Right atrium auricular region (tissue), 2 donors: ENCODE measurements at places on chromosomes 16 and 17. TPM values are rescaled to one million over a fixed set of nuclear protein-coding genes. Genes with fewer than 3 reads are reported as not detected.

The KRT36 gene
- not detected for total RNA-seq

The NAA60 gene
- 29.1 TPM for total RNA-seq

The MMP15 gene
- total RNA-seq, result 36.9 TPM

The KRTAP1-5 gene
- total RNA-seq, result not detected

The RHBDL1 gene
- total RNA-seq, result 0.67 TPM

The FBXO39 gene
- not detected for total RNA-seq

The TLCD3B gene
- total RNA-seq, result not detected

The FAM20A gene
- 2.5 TPM for total RNA-seq

The LRRC75A gene
- 0.93 TPM for total RNA-seq

The NACA2 gene
- not detected for total RNA-seq

The GH2 gene
- not detected for total RNA-seq

The PIP4K2B gene
- total RNA-seq, result 45.9 TPM

The BHLHA9 gene
- total RNA-seq, result not detected

The ELMO3 gene
- total RNA-seq, result 0.37 TPM

The SSTR5 gene
- total RNA-seq, result 2.7 TPM

The TMEM204 gene
- 42.2 TPM for total RNA-seq

The TP53TG3B gene
- not detected for total RNA-seq

The ZACN gene
- total RNA-seq, result not detected

The TP53TG3C gene
- total RNA-seq, result not detected

The ACSM2B gene
- not detected for total RNA-seq

The DHRS7C gene
- total RNA-seq, result 79.3 TPM

The NXPH3 gene
- 8.8 TPM for total RNA-seq

The LRRC36 gene
- total RNA-seq, result 0.43 TPM

The CCL17 gene
- total RNA-seq, result not detected

The LAT gene
- 0.98 TPM for total RNA-seq

The CFAP97D1 gene
- not detected for total RNA-seq

The SGSM2 gene
- total RNA-seq, result 20.9 TPM

The CEMP1 gene
- total RNA-seq, result not detected

The GALR2 gene
- total RNA-seq, result not detected

The KRT40 gene
- not detected for total RNA-seq

The KRTAP2-2 gene
- not detected for total RNA-seq

The SHISA9 gene
- 0.41 TPM for total RNA-seq

The HBA2 gene
- total RNA-seq, result 3,226 TPM

The SLC16A13 gene
- 0.71 TPM for total RNA-seq

The ST6GALNAC2 gene
- 6.4 TPM for total RNA-seq

The TRIM37 gene
- total RNA-seq, result 12.9 TPM

The CCL7 gene
- total RNA-seq, result not detected

The IQCK gene
- 7.5 TPM for total RNA-seq

The BICDL2 gene
- total RNA-seq, result not detected

The LASP1 gene
- total RNA-seq, result 34.2 TPM

The RMI2 gene
- 0.85 TPM for total RNA-seq

The NDE1 gene
- 18.6 TPM for total RNA-seq

The C17orf113 gene
- total RNA-seq, result 0.94 TPM

The KRT26 gene
- total RNA-seq, result not detected

The RCVRN gene
- total RNA-seq, result 0.37 TPM

The KIF18B gene
- 0.12 TPM for total RNA-seq

The ESRP2 gene
- total RNA-seq, result 1.2 TPM

The CNGB1 gene
- total RNA-seq, result not detected

The USP43 gene
- not detected for total RNA-seq

The NPIPA3 gene
- not detected for total RNA-seq
